ENCODE measurements at places on chromosomes 2 and 18. TPM values are rescaled to one million over a fixed set of nuclear protein-coding genes. Genes with fewer than 3 reads are reported as not detected.

- no peak for DNase-seq
These were observed 101.7 kb upstream of the ETAA1 start for GRCh38 chr2:67295406-67295805.

- no peak for DNase-seq
These were observed 63.1 kb upstream of the TMEM178A start for GRCh38 chr2:39602616-39603015.

Gene CXCR1
- total RNA-seq = 1.1 TPM

Gene RTP5
- not detected for total RNA-seq

Gene ANKRD30BL
- not detected for total RNA-seq
